T-helper 9 cell (primary cell): ENCODE measurements at places on chromosomes 3 and 15.

GRCh38 chr15:49064281-49064653, 18.0 kb upstream of the SECISBP2L start:
- no peak for DNase-seq

DNA sequence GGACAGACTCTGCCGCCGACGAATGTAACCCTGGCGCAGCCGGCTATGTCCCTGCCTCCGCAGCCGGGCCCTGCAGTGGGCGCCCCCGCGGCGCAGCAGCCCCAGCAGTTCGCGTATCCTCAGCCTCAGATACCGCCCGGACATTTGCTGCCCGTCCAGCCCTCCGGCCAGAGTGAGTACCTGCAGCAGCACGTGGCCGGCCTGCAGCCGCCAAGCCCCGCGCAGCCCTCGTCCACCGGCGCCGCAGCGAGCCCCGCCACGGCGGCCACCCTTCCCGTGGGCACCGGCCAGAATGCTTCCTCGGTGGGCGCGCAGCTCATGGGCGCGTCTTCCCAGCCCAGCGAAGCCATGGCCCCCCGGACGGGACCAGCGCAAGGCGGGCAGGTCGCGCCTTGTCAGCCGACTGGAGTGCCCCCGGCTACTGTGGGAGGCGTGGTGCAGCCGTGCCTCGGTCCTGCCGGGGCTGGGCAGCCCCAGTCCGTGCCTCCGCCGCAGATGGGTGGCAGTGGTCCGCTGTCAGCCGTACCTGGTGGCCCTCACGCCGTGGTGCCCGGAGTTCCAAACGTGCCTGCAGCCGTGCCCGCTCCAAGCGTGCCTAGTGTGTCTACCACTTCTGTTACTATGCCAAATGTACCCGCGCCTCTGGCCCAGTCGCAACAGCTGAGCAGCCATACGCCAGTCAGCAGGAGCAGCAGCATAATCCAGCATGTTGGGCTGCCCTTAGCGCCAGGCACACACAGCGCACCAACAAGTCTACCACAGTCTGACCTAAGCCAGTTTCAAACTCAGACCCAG, 2.4 kb downstream of the TSC22D2 start:
- DNase-seq = peak; percentile 13

DNA sequence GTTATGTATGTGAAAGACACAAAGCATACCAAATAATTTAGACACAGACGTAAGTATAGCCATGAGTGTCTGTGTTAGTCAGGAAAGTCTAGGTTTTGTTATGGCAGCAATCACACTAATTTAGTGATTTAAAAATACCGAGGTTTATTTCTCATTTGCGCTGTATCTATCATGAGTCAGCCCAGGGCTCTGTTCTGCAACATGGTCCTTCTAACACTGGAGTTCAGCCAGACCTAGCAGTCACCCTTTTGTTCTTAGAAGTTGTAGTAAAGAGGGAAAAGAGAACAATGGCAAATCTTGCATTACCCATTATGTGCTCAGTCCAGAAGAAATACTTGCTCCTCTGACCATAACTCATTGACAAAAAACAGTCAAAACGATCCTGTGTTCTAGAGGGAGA, 311.5 kb downstream of the NLGN1 start:
- DNase-seq = no peak

DNA sequence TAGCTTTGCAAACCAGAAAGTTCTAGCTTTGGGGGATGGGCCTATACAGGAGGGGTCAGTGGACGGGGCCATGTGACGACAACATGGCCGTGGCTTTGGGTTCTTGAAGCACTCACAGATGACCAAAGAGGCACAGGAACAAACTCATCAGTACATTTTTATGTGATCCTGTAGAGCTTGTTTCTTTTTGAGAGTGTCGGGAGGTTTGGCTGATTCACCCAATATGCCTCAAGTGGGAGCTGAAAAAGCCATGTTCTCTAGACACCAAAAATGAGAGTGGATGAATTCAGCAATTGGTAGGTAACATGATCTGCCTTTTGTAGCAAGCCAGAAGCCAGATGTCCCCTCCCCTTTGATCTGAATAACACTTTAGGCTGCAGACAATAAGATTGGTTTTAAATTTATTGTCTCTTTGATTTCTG, 30.1 kb downstream of the GREM1 start:
- no peak for DNase-seq

- no peak for DNase-seq
Measured at GRCh38 chr15:58307313-58307961, 124.4 kb upstream of the LIPC start.

DNA sequence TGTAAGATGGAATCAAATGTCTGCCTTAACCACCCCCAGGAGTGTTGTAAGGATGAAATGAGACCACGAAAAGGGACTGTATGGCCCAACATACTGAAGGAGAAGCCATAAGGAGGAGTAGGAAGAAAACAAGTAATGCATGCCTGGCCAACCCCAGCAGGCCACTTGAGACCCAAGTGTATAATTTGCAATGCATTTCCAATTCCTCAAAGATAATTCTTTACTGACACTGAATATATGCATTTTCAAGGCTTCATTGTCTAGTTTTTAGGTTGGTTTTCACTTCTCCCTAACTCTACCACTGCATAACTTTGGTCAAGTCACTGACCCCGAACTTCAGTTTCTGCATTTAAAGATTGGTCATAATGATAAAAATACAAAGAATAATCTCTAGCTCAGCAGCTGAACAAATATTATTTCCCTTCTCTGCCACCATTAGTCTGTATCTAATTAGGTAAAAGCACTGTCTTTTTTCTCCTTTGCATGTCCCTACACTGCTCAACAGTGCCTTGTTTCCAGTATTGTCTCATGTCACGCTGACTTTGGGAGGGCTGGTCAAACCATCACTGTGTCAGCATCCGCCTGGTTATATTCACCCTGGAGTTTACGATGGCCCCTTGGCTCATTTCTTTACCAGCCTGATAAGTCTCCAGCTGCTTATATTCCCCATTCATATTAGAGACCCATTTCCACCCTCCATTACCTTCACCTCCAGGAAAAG, 378.6 kb downstream of the NTRK3 start:
- no peak for DNase-seq

- DNase-seq = no peak
Measured at GRCh38 chr3:134134698-134135415, 105.1 kb upstream of the SLCO2A1 start.

- DNase-seq = no peak
Measured at GRCh38 chr3:108472001-108472591, 38.3 kb downstream of the MYH15 start.

GRCh38 chr15:81858586-81858985, 187.2 kb downstream of the MEX3B start:
- DNase-seq = no peak

DNA sequence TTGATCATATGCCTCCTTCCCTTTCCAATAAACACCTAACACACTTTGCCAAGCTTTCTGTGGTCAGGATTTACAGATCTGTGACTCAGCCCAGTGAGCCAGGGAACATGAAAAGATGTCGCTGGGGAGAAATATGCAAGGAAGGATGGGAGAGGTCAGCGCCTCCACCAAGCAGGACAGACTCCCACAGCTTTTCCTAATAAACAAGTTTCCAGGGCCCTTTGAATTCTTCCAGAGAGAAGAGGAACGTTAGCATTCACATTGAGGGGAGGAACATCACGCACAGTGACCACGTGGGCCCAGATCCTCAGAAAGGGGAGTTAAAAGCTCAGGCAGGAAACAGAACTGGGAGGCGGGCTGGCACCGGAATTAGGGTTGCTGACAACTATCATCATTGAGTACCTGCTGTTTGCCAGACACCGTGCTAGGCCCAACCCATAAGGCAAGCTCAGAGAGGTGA, 33.3 kb upstream of the MRPS22 start:
- no peak for DNase-seq

DNA sequence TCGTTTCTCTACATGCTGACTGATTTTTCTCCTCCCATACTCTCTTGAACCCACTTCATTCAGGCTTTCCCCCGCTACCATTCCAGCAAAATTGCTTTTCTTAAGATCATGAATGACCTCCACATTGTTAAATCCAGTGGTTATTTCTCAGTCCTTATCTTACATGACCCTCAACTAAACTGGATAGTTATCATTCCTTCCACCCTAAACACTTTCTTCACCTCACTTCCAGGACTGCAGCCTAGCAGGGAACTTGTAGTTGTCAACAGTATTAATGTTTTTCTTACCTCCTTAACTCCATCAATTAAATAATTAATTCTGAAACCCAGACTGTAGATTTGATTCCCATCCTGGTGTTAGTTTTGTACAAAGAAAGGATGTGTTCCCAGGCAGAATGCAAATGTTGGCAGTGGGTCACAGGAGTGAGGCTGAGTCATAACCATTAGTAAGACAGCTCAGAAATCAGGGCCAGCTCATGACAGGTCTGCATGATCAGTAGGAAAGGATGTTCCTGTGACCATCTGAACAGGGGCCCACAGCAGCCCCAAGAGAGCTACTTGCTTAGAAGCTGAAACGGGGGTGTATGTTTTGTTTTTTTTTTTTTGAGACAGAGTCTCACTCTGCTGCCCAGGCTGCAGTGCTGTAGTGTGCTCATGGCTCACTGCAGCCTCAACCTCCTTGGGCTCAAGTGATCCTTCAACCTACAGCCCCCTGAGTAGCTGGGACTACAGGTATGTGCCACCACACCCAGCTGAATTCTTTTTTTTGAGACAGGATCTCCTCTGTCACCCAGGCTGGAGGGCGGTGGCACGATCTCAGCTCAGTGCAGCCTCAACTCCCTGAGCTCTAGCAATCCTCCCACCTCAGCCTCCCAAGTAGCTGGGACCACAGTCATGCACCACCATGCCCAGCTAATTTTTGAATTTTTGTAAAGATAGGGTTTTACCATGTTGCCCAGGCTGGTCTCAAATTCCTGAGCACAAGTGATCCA, 9.1 kb downstream of the BCL2L10 start:
- no peak for DNase-seq

GRCh38 chr15:72379856-72380430, 4.1 kb upstream of the HEXA start:
- no peak for DNase-seq

DNA sequence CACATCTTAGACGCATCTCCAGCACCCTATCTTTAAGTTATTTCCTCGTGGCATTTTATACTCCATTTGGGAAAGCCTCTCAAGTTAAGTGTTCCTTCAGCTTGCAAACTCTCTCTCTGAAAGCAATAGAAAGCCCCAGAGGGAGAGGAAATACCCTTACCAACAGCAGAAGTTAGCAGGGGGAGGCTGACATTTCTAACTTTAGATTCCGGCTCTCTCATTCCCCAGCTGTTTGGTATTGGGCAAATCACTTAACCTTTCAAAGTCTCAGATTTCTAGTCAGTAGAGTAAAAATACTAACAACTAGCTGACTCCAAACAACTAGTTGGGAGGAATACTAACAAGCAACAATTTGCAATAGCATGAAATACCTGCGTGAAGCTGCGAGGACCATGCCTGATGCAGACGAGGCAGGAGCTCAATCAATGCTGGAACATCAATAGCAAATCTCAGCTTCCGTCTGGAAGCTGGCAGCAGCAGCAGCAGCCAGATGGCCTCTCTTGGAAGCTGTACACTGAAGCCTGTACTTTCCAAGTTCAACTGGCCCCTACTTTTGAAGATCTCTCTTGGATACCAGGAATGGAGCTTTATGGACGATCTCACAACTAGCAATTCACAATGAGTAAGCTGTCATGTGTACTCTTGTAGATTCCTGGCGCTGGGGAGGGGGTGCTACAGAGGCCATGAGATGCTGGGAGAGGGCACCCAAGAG, 47.8 kb downstream of the THBS1 start:
- no peak for DNase-seq

- no peak for DNase-seq
Measured at GRCh38 chr15:36079021-36079420, 500.4 kb upstream of the CDIN1 start.

- DNase-seq = no peak
Measured at GRCh38 chr3:9861626-9862130, 17.9 kb upstream of the RPUSD3 start.

DNA sequence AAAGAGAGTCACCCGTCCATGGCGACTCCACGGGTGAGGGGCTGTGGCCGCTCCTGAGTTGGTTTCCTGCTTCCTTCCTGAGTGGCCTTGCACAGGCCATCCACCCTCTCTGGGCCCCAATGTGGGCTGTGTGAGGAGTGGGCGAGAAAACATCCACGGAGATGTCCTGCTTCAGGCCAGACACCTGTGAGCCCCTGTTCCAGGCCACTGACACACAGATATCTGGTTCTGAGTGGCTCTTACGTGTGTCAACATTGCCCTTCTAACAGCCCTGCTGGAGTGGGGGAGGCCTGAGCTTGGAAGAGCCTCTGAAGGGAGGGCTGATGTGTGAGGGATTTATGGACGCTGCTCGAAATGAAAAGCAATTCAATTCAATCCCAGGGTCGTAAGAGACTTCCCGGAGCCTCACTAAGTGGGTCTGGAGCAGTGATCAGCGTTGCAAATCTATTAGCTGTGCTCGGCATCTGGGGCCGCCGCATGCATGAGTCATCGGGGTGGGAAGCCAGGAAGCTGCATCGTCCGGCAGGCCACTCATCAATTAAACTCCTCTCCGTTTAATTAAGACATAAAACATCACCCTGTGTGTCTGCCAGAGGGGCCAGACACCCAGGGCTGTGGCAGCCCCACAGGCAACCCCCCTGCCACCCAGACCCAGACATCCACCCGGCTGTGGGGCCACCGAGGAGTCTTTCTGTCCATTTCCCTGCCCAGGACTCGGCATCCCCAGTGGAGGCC, 20.0 kb upstream of the PRR23E start:
- DNase-seq = no peak

DNA sequence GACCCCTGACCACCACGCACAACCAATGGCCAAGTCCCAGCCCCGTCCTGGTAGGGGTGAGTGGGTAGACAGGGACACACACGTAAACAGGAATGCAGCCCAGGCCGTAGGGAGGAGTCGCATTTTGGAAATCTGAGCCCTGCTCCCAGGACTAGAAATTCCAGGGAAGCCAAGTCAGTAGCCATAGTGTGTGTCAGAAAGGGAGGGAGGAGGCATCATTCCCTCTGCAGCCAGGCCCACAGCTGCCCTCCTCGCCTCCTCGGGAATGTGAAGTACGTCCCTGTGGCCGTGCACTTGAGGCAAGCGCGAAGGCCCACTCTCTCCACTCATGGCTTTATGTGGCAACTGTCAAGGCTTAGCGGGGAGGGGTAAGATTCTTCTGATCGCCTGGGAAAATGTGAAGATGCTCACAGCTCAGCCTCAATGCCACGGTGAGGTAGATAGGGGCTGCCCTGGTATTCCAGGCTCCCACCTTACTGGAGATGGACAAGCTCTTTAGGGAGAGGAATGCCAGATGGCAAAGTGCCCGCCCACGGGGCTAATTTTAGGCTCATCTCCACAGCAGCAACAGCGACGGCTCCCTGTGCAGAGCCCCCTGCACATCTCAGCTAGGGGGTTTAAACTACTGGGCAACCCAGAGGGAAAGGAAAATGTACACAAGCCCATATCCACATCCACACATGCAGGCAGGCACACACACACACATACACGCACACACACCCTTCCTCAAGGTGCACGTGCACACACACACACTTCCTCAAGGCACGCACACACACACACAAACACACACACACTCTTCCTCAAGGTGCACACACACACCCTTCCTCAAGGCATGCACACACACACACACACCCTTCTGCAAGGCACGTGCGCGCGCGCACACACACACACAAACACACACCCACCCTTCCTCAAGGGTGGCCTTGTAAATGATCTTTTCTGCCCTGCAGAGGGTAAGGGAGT, 65.5 kb downstream of the ADCY5 start:
- no peak for DNase-seq

- DNase-seq = no peak
Measured at GRCh38 chr3:198113206-198114053, 153.4 kb downstream of the LMLN start.

- no peak for DNase-seq
Measured at GRCh38 chr15:40197434-40197833, 36.6 kb downstream of the BUB1B start.
